Hepatocyte (in vitro differentiated cells): ENCODE measurements at places on chromosomes 3 and 15.
A peak's percentile ranks its signal among the peaks of the same experiment; 100 is the strongest.

- DNase-seq, result no peak
- no peaks in the 10 kb centered on the region for H3K4me1 ChIP-seq
Measured at GRCh38 chr3:138366006-138366759, 17.8 kb downstream of the MRAS start.

DNA sequence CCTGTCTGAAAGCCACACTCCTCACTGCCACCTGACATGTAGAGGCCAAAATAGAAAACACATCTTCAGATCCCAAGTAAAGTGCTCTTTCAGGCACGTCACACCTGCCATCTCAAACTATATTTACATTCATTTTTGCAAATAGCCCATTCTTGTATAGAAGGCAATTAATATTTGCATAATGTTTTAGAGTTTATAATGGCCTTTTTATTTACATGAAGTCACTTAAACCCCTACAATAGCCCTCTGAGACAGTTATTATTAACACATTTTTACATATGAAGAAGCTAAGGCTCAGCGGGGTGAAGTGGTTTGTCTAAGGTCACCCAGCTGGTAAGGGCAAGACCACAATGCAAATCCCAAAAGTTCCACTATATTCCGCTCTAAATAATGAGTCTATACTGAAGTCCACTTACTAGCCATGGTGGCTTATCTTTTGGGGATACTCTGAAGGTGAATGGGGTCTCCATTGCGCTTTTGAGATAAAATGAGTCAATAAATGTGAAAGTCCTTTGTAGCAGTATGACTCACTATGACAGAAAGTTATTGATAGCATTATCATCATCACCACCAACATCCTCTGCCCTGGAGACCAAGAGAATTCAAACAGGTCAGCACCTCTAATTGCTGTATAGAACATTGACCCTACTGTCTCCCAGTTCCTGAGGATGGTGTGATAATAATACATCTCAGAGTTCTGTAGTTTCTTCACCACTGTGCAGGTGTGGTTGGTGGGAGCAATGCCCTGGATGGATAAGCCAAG is 155.9 kb upstream of the BCL6 start:
- DNase-seq, result no peak
- H3K36me3 ChIP-seq, result no peaks in the 10 kb centered on the region
- no peak overlapping the region for H3K4me3 ChIP-seq
- H3K4me1 ChIP-seq, result no peaks in the 10 kb centered on the region
- no peaks in the 10 kb centered on the region for H3K27me3 ChIP-seq

- H3K36me3 ChIP-seq, result no peaks in the 10 kb centered on the region
- H3K27me3 ChIP-seq, result no peaks in the 10 kb centered on the region
- peak; percentile 32 for DNase-seq
- no peak overlapping the region for H3K4me3 ChIP-seq
Measured at GRCh38 chr15:85955501-85956391, 123.9 kb upstream of the AGBL1 start.

GRCh38 chr15:41832875-41833274 is 5.0 kb downstream of the JMJD7 start:
- no peaks in the 10 kb centered on the region for H3K36me3 ChIP-seq
- H3K27ac ChIP-seq, result no peak overlapping the region
- DNase-seq, result no peak
- H3K4me3 ChIP-seq, result no peak overlapping the region
- H3K4me1 ChIP-seq, result peaks cover 7% of the 10 kb centered on the region

GRCh38 chr3:174125267-174125824 is 727.8 kb downstream of the NLGN1 start:
- no peaks in the 10 kb centered on the region for H3K36me3 ChIP-seq
- DNase-seq, result peak; percentile 44
- H3K4me3 ChIP-seq, result no peak overlapping the region
- peaks cover 10% of the 10 kb centered on the region for H3K4me1 ChIP-seq
- H3K27ac ChIP-seq, result no peak overlapping the region

GRCh38 chr15:79863886-79864285 is 32.9 kb downstream of the MTHFS start:
- no peaks in the 10 kb centered on the region for H3K36me3 ChIP-seq
- H3K4me1 ChIP-seq, result peaks cover 11% of the 10 kb centered on the region
- no peak overlapping the region for H3K27ac ChIP-seq
- no peaks in the 10 kb centered on the region for H3K27me3 ChIP-seq
- DNase-seq, result no peak
